ENCODE measurements at places on chromosomes 2 and 18. TPM values are rescaled to one million over a fixed set of nuclear protein-coding genes. Genes with fewer than 3 reads are reported as not detected.

DNA sequence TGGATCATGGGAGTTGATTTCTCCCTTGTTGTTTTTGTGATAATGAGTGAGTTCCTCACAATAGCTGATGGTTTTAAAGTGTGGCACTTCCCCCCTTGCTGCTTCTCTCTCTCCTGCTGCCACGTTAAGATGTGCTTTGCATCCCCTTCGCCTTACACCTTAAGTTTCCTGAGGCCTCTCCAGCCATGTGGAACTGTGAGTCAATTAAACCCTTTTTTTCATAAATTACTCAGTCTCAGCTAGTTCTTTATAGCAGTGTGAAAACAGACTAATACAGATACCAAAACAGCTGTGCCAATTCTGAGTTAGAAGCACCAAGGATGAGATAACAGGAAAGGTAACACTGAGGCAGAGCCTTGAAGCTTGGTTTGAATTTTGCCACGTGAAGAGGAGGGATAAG, 44.7 kb downstream of the ITSN2 start:
- DNase-seq = no peak

GRCh38 chr2:88967844-88968243, 276.4 kb downstream of the RPIA start:
- no peak for DNase-seq

DNA sequence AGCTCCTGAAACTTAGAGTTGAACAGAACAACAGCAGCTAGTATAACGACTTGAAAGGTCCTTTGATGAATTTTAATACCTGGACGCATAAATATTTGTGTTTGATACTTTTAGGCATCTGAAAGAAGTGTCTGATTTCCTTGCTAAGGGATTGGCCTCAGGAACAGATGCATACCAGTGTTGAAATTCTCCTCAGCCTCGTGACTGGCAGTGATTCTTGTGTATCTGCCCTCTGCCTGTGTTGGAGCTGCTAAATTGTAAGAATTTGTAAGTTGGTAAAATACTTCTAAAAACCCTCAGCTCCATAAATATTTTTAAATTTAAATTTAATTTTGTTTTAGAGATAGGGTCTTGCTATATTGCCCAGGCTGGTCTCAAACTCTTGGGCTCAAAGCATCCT, 22.4 kb upstream of the SCYGR1 start:
- no peak for DNase-seq

GRCh38 chr2:80028584-80028983, 276.0 kb downstream of the LRRTM1 start:
- no peak for DNase-seq

DNA sequence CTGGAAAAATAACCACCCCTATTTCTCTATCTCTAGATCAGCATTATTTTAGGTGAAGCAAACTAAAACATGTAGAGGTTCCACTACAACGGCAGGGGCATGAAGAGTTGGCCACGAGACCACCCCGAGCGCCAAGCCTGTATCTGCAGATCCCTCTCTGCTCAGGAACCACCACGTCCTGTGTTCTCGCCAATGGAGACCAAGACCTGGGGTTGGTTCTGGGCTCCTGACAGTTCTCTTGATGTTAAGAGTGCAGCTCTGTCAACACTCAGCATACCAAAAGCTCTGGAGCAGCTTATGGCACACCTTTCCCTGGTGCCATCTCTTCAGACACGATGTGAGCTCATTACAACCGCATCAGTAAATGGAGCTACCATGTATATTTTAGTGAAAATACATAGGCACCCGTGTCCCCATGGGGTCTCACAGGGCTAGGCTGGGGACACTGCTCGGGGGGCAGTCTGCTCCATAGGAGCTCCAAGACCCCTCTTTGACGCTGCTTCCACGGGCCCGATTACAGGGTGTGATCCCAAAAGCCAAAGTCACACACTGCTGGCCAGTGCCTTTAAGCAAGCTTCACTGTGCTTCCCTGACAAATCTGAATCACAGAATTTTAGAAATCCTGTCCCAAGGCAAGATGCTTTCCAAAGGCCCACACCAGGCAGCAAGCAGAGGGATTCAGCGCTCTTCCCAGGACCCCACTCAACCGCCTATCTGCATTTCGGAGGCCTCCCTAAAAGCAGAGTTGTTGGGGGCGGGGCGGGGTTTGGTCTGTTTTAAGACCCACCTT, 72.2 kb downstream of the EMILIN2 start:
- DNase-seq = no peak

Gene MYOM1
- total RNA-seq = 0.11 TPM

DNA sequence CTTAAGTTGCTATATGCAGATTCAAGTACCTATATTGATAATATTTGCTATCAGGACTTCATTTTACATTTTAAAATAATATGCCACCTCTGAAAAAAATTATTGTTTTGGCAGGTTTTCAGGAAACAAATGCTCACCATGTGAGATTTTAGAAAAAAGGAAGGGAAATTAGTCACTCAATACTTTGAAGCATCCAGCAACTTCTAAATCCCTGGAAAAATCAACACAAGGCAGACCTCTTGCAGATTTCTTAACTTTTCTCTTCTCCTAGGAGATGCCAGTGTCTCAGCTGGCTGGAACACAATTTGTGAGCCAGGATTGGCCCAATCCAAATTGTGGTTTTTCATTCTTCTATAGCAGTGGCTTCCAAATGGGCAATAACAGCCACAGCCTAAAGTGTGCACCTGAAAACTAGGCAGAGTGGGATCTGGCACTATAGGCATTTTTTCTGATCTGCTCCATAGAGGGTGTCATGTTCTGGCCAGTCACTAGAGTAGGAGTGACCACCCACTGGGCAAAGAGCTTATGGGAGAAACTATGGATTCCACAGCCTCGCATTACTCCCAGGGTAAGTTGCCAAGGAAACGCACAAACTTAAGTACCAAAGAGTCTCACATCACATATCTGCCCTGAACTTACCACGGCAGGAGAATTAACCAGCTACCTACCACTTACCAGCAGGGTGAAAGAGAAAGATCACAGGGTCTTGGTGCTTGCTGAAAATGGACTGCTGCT, 28.1 kb upstream of the THOC1 start:
- DNase-seq = no peak

DNA sequence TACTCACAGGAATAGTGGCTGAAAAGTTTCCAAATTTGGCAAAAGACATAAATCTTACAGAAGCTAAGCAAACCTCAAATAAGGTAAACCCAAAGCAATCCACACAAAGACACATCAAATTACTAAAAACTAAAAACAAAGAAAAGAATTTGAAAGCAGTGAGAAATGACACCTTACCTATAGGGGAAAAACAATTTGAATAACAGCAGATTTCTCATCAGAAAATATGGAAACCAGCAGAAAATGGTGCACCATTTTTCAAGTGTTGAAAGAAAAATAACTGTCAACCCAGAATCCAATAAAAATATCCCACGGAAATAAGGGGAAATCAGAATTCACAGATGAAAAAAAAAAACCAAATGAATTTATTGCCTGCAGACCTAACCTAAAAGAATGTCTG, 138.6 kb downstream of the PIGN start:
- no peak for DNase-seq

GRCh38 chr2:181309586-181309985, 147.6 kb upstream of the ITGA4 start:
- no peak for DNase-seq

- no peak for DNase-seq
Measured at GRCh38 chr2:129911363-129912065, 68.0 kb upstream of the RAB6C start.

Gene RESP18
- total RNA-seq = not detected

Gene IMMT
- 67.0 TPM for total RNA-seq

DNA sequence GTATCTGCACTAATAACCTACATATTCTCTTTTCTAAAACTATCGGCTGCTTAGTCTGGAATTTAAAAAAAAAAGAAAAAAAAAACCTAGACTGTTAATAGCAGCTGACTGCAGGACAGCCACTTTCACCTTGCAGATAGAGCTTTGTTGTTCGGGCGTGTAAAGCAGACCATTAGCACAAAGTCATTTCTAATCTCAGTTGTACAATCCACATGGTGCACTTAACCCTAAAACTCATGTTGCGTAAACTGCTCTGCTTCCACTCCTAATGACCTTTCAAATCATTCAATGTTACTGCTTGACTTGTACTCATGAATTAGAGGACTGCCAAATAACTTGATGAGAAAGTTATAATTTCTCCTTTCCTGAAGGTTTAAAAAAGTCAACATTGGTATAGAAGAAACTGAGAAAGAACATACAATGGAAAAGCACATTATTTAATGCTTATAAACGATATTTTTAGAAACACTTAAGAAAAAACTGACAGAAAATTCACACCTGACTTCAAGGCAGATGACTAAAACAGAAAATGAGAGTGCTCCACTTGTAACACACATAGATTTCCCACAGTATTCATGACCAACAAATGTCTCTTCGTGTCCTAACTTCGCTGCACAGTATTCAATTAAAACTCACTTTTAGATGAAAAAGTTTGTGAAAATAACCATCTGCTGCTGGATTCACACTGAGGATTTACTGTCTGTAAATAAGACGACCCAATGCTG, 2.6 kb downstream of the CDH2 start:
- DNase-seq = no peak

Gene GAREM2
- 0.92 TPM for total RNA-seq

Gene TFCP2L1
- total RNA-seq = not detected

- no peak for DNase-seq
Measured at GRCh38 chr2:128198656-128199055, 107.7 kb downstream of the UGGT1 start.

Gene CHRNG
- total RNA-seq = not detected

GRCh38 chr2:166516712-166517303, 22.8 kb upstream of the SCN7A start:
- no peak for DNase-seq

DNA sequence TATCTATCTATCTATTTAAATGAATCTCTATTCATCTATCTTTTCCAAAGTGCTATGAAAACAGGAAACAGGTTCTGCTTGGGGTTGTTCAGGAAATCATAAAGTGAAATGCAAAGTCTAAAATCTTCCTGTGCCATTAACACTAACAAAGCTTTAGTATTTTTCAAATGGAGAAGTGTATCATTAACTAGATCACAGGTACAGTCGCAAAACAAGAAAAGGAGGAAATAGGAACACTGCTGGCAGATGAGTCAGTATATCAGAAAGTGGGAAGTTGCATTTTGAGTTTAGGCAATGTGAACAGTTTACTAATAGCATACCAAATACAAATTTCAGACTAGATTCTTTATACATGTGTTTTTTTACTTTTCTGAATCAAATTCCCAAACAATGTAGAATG, 888.5 kb upstream of the FSHR start:
- no peak for DNase-seq

- no peak for DNase-seq
Measured at GRCh38 chr2:60741576-60741975, 14.5 kb upstream of the PAPOLG start.

- DNase-seq = no peak
Measured at GRCh38 chr18:62942578-62942977, 227.2 kb downstream of the PHLPP1 start.

Gene CCDC148
- not detected for total RNA-seq

Gene PTH2R
- total RNA-seq = not detected

DNA sequence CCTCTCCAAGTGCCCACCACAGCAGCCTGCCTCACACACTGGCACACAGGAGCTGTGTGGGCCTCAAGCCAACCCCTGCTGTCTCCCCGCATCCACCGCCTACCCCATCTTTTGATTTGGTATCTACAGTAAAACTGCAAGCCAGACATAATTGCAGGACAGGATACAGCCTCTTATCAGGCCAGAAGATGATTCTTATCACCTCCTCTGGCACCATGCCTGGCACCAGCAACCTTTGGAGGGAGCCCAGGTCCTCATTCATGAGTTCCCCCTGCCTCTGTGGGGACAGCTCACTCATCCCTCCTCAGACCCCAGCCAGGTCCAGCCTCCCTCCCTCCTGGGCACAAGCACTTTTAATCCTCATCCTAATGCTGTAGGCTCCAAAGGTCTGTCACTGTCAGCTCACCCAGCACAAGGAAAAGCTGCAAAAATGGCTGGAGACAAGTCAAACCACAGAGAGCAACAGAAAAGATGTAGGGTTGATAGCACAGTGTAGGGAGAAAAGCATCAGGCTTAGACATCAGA, 9.7 kb downstream of the RAB11FIP5 start:
- no peak for DNase-seq

- no peak for DNase-seq
Measured at GRCh38 chr2:135651717-135652116, 89.9 kb upstream of the UBXN4 start.

- DNase-seq = no peak
Measured at GRCh38 chr2:37637985-37638384, 33.5 kb downstream of the CDC42EP3 start.

DNA sequence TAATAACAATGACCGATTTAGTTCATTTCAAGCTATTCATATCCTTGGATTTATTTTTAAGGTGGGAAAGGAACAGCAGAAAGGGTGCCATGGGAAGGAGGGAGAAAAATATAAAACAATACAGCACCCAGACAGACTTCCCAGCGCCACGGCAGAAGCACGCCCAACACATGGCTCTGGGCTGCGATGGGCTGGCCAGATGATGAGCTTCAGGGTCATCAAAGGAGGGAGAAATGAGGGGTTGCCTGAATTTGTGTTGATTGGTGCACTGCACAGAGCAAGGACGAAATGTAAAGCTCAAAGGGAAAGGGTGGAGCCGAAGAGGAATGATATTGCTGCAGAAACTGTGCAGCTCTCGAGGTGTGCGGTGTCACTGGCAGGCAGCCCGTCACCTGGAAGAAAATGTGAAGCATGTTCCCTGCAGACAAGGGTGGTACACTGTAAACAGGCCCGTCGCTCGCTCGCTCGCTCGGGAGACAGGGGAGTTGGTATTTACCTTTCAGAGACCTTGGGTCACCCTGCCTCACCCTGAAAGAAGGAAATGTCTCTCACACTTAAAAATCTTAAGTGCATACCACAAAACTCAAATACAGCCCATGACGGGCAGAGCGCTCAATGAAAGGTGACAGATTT, 195.5 kb upstream of the CTAGE1 start:
- no peak for DNase-seq

DNA sequence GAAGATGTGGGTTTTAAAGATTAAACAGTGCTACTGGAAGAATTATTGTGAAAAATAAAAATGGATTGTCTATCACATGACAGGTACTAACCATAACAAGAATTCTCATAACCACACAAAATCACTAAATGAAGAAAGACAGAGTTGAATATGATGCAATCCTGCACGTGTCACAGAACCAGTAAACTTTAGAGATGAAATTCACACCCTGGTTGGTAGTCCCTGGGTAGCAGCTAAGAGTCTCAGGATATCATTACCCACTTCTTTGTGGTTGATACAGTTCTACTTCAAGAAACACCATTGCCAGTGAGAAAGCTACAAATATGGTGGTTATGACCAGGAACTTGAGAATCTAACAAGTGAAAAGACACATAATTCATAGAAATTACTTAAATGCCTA, 450.2 kb downstream of the ERBB4 start:
- DNase-seq = no peak

- DNase-seq = no peak
Measured at GRCh38 chr2:63121055-63121834, 70.6 kb downstream of the OTX1 start.

- DNase-seq = no peak
Measured at GRCh38 chr2:73825408-73825807, 3.4 kb upstream of the STAMBP start.

Gene CRYGD
- total RNA-seq = not detected

GRCh38 chr2:26623541-26624495, 17.3 kb downstream of the CIB4 start:
- no peak for DNase-seq

Gene CKAP2L
- 10.3 TPM for total RNA-seq

Gene TMEM247
- total RNA-seq = not detected

Measured in pulmonary artery endothelial cell (primary cell).